ENCODE measurements at places on chromosomes 7 and 10. TPM values are rescaled to one million over a fixed set of nuclear protein-coding genes. Genes with fewer than 3 reads are reported as not detected.

ATP5MK gene
- 259 TPM for total RNA-seq

AEBP1 gene
- 53.0 TPM for total RNA-seq

CYP2E1 gene
- total RNA-seq, result not detected

ATRNL1 gene
- not detected for total RNA-seq

MTURN gene
- total RNA-seq, result 23.6 TPM

DOCK1 gene
- 45.6 TPM for total RNA-seq

PPP1R17 gene
- total RNA-seq, result not detected

HOXA4 gene
- 1.8 TPM for total RNA-seq

CRHR2 gene
- total RNA-seq, result not detected

OPALIN gene
- total RNA-seq, result not detected

PRKRIP1 gene
- total RNA-seq, result 14.8 TPM

ATG9B gene
- not detected for total RNA-seq

PAX4 gene
- not detected for total RNA-seq

KCTD7 gene
- 11.6 TPM for total RNA-seq

PMPCB gene
- 80.7 TPM for total RNA-seq

ZNF853 gene
- total RNA-seq, result 0.51 TPM

LDB3 gene
- total RNA-seq, result under 0.01 TPM

AGBL3 gene
- 2.4 TPM for total RNA-seq

GIMAP6 gene
- total RNA-seq, result not detected

MBL2 gene
- total RNA-seq, result not detected

SPDYE11 gene
- total RNA-seq, result not detected

FKBP6 gene
- total RNA-seq, result not detected

FEZF1 gene
- not detected for total RNA-seq

EBF3 gene
- total RNA-seq, result 0.43 TPM

All from GM23248 (cell line).